ENCODE measurements at places on chromosomes 5 and 9.

DNA sequence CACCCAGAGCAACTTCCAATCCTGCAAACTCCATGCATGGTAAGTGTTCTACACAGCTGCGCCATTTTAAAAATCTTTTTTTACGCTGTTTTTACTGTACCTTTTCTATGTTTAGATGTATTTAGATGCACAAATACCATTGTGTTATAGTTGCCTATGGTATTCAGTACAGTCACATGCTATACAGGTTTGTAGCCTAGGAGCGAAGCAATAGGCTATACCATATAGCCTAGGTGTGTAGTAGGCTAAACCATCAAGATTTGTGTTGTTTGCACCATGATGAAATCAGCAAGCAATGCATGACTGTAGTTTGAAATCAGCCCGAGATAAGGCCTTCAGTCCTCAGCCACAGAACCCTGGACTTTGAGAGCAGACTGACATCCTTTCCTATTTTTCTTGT, 101.2 kb downstream of the LIX1 start:
- no peak for DNase-seq

DNA sequence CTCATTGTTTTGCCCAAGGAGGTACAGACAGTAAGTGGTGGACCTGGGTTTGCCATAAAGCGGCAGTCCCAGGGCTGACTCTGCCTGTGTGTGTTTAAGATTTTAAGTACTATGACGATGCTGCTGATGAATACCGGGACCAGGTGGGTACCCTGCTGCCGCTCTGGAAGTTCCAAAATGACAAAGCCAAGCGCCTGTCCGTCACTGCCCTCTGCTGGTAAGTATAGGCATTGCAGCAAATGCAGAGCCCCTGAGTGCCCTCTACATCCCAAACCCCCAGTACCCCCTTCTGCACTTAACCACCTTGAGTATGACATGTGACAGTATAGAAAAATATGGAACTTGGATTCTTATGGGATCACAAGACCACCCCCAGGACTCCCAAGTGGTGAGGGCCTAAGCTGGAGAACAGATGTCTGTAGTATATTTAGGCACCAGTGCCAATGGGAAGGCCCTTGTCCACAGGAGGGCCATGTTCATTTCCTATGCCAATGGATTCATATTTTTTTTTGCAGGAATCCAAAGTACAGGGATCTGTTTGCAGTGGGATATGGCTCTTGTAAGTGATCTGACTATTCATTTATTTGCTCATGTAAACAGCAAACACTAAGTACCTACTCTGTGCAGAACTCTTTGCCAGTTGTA, 22.0 kb downstream of the ENHO start:
- peak; percentile 67 for DNase-seq

DNA sequence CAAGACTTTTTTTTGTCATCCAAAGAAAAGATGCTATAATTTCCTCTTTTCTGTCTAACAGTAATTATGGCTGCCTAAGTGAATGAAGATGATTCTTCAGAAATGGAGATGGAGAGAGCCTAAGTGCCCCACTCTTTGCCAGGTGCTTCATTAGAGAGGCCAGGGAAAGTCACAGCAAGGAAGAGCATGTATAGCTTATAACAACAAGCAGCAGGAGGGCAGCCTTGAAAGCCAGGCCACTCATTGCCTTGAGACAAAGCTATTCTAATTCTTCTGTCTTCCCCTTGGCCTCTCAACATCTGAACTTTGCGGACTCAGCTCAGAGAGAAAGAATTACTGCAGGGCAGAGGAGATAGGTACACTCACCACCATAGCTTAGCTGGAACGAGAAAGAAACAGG, 112.0 kb upstream of the ZNF366 start:
- DNase-seq = no peak

- DNase-seq = no peak
Measured at GRCh38 chr5:66828046-66828547, 231.9 kb downstream of the MAST4 start.

- DNase-seq = no peak
Measured at GRCh38 chr5:158718738-158719505, 380.8 kb downstream of the EBF1 start.

DNA sequence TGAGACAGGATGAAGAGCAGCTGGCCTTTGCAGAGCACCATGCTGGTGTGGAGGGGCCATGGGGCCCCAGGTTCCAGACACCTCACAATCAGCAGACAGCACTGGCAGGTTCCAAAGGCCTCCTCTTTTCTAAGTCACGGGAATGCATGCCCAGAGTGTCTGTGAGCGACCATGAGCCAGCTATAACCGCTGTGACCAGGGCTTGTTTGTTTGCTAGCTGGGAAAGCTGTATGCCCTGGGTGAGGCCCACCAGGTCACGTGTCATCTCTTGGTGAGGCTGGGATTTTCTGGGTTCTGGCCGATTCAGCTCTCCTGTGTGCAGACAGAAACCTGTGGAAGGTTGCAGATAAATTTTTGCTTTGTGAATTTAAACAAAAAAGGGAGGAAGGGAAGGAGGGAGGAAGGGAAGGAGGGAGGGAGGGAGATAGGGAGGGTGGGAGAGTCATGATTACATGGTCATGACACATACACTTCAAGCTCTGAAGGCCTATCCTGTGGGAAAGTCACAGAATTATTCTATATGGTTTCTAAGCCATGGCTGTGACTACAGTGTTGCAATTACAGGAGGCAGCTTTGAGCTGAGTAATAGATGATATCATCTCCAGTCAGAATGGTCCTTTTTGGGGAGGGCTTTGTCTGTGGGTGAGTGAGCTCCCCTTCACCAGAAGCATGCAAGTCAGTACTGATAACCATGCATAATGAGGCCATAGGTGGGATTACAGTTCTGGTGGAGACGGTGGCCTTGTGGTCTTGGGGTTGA, 37.2 kb downstream of the PAPPA start:
- DNase-seq = no peak

DNA sequence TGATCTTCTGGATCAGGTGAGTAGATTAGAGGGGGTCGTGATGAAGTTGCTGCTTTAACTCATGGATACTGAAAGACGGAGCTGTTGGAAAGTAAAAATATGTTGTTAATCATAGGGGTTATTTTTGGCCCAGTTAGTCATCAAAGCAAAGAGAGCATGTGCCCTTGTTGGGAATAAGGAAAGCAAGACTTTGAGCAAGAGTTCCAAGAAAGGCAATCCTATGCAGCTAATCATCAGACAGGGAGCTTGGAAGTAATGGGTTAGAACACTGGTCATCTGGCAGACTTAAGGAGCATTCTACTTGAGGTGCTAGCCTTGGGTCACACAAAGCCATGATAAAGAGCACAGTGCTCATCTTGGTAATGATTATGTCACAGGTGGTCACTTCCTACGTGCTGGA, 18.3 kb downstream of the ASPN start:
- DNase-seq = no peak

DNA sequence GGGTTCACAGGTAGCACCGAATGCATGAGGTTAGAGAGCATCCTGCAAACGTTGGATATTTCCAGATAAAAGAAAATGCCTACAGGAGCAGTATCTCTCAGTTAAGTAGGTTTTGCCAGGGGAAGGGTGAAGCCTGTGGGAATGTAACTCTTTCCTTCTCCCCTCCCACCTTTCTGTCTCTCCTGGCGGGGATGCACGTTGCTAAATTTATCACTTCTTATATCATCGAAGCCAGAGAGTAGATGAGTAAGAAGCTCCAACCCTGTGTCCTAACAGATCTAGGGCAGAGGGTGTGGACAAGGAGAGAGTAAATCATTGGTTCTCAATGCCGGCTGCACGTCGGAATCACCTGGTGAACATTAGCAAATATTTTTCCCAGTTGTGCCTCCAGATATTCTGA, 457.5 kb downstream of the ENC1 start:
- no peak for DNase-seq

GRCh38 chr5:79962575-79963222, 28.4 kb downstream of the MTX3 start:
- DNase-seq = no peak

DNA sequence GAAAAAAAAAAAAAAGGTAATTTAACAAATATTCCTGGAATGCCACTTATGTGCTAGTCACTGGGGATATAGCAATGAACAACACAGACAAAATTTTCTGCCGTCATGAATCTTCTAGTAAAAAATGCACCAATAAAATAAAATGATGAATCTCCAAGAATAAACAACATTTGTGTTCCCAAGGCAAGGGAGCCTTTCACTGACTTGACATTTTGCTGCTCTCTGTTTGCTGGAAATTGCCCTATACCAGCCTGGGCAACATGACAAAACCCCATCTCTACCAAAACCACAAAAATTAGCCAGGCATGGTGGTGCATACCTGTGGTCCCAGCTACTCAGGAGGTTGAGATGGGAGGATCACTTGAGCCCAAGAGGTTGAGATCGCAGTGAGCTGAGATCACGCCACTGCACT, 64.5 kb upstream of the ERBIN start:
- peak; percentile 10 for DNase-seq

GRCh38 chr5:22728610-22729009, 124.5 kb downstream of the CDH12 start:
- no peak for DNase-seq

GRCh38 chr9:33315371-33315770, 25.1 kb downstream of the NFX1 start:
- DNase-seq = no peak

DNA sequence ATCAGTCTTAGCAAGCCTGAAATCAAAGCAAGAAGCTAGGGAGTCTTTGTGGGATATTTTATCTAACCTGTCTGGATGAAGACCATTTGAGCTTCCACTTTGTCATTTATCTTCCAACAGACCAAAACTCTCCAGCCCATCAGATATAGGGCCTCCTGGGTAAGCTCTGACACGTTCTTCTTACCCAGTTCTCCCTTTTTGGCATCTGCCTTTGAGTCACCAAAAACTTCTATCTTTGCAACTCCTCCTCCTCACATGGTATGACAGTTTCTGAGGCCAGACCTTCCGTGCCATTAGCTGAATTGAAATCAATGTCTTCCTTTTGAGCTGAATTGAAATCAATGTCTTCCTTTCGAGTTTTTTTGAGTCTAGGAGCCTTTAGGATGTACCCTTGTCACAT, 156.6 kb upstream of the SPRY4 start:
- no peak for DNase-seq

- DNase-seq = no peak
Measured at GRCh38 chr9:28848671-28849070, 1275.4 kb upstream of the C9orf72 start.

- DNase-seq = no peak
Measured at GRCh38 chr9:117151716-117152115, 263.1 kb downstream of the ASTN2 start.

GRCh38 chr5:137289856-137290255, 209.3 kb downstream of the SPOCK1 start:
- DNase-seq = no peak

GRCh38 chr9:85534340-85534739, 207.4 kb downstream of the AGTPBP1 start:
- no peak for DNase-seq

DNA sequence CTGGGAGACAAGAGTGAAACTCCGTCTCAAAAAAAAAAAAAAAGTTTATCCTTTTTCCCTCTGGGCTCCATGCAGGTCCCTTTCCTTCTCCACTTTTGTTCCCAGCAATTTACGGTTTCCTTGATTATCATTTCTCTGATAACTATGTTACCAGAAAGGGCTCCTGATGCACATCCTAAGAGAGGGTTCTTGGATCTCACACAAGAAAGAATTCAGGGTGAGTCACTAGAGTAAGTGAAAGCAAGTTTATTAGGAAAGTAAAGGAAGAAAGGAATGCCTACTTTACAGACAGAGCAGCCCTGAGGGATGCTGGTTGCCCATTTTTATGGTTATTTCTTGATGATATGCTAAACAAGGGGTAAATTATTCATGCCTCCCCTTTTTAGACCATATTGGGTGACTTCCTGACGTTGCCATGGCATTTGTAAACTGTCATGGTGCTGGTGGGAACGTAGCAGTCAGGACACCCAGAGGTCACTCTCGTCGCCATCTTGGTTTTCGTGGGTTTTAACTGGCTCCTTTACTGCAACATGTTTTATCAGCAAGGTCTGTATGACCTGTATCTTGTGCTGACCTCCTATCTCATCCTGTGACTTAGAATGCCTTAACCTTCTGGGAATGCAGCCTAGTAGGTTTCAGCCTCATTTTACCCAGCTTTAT, 13.5 kb upstream of the MELK start:
- DNase-seq = no peak

GRCh38 chr9:6383551-6384225, 29.3 kb upstream of the UHRF2 start:
- DNase-seq = no peak

DNA sequence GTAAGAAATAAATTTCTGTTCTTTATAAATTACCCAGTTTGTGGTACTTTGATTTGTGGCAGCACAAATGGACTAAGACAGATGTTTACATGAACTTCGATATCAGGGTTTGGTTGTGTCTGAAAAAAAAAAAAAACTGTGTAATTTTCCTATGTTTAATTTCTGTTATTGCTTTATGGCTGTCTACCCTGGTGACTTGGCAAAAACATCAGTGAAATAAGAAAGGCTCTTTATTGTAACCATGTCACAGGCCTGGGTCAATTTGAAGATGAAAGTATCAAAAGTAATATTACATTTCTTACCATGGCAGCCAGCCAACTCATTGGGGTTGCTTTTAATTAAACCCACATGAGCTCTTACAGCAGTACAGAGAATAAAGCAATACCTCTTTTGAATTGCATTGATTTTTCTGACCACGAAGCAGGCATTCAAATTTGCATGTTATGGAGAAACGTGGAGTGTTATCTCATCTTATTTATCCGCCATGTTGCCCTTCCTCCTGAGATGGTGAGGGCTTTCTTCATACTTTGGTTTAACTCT, 20.6 kb upstream of the SV2C start:
- no peak for DNase-seq

GRCh38 chr9:124448019-124448418, 2.2 kb upstream of the ADGRD2 start:
- no peak for DNase-seq

DNA sequence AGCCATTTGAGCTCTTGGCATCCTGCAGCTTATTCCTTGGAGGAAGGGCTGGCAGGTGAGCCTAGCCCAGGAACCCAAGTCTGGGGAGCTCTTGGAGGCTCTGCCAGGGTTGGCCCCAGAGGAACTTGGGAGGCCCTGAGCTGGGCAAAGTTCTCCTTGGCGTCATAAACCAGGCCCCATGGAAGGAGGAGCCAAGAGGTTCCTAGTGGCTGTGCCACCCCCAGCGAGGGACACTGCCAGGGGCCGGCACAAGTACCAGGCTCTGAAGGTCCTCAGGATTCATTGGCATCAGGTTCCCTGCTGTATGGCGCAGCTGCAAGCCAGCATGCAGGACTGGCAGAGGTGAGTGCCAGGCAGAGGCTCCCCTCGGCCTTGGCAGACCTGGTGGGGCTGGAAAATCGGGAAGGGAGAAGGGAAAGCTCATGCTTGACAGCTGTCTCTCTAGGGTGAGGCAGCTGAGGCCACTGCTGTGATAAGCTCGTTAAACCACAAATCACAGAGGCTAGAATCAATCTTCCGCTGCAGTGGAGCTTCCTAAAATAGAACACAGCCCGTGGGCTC, 54.6 kb upstream of the SYNPO start:
- DNase-seq = no peak

Data from DND-41 (cell line).